ENCODE measurements at places on chromosomes 12 and 14.

- DNase-seq = peak; percentile 86
Measured at GRCh38 chr14:55136885-55137786, 8.1 kb downstream of the LGALS3 start.

DNA sequence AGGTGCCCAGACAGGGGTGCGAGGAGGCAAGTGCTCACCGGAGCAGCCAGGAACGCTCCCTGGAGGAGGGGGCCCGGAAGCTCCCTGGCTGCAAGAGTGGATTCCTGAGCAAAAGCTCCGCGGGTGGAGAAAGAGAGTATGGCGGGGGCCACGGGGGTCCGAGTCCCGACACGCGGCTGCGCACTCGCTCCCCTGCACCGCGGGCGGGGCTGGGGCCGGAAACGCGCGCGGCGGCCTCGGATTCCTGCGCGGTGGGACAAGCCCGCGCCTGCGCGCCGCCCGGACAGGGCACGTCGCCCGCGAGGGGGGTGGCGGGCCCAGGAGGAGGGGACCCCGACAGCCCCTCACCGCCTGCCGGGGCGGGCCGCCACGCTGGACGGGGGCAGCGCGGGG, 27.8 kb upstream of the GPR132 start:
- DNase-seq = peak; percentile 80

DNA sequence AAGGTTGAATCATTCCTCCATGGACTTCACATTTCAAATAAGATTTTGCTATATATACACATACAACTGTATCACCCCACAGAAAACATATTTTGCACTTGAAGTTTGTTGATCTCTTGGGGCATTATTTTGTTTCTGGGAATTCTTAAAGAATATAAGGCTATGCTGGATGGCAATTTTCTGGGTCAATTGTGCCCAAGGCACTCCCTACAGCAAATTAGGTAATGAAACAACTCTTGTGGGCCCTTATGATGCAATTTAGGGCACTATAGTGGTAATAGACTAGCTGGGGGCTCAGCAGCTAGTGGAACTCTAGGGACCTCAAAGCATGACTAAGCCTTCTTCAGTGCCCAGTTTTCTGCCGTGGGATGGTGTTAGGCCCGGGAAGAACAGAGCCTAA, 444.4 kb downstream of the NRXN3 start:
- peak; percentile 15 for DNase-seq

DNA sequence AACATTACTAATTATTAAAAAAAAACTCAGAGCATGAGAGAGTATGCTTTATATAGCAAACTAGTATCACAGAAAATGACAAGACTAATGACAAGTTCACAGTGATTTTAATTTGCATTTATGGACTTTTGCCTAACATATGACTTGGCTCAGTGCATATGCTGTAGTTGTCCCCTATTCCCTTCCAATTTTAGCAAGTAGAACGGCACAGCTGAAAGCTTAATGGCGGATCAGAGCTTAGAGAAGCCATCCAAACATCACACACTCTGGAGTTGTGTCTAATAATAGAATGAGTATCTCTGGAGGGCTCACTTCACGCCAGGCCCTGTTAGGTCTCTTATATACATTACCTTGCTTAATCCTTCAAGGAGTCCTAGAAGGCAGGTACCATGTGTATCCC, 13.3 kb downstream of the CNIH1 start:
- no peak for DNase-seq

DNA sequence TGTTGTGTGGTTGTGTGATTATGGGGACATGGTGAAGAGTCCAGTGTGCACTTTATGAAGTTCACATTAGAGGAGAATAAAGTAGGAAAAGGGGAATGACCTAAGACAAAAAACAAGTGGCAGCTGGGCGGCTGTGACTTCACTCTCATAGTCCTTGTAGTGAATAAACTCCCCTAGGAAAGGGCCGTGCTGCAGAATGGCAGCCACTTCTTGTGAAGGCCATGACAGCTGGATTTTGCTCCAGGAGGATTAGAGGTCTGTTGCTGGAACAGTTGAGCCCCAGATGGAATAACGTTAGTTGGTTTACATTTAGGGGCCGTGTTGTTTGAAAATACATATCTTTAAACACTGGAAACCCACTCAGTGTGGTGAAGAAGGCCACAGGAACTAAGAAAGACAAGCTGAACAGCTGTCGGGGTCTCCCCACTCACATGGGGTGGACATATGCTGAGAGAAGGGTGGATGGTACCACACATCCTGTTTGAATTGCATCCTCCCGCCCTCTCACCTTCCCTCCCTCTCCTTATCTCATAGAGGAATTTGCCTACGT, 276.9 kb downstream of the CACNA1C start:
- DNase-seq = no peak

DNA sequence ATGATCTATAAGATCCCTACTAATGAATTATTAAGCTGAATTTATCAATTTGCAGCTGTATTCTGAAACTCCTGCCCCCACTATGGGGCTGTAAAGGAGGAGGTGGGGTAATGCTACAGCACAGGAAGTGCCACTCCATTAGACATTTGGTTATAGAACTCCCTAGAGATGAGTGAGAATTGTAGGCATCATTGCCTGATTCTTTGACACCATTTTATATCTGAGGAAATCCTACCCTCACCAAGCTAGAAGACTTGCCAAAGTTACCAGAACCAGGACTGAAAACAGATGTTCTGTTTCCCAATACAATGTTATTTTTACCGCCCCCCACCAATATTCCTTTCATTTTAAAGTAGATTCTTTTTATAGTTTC, 182.4 kb downstream of the EGLN3 start:
- peak; percentile 13 for DNase-seq

DNA sequence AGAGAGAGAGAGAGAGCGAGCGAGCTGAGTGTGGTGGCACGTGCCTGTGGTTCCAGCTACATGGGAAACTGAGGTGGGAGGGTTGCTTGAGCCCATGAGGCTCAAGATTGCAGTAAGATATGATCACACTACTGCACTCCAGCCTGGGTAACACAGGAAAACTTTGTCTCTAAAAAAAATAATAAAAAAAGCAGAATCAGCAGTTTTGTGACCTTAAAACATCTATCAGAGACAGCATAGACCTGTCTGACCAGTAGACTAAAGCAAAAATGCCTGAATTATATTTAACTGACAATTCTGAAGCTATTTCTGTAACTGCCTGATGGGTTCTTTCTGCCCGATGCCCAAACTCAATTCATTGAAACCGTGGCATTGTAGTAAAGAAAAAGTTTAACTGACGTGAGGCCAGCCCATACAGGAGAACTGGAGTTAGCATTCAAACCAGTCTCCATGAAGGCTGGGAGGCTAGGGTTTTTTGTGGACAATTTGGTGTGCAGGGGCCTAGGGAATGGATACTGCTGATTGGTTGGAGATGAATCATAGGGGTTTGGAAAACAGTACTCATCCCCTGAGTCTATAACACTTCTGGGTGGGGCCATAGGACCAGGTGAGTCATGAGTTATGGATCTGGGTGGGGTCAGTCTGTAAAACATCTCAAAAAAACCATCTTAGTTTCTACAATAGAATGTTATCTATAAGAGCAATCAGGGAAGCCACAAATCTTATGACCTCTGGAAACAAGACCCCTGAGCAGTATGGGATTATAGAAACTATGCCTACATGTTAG, 8.0 kb upstream of the RASSF8 start:
- no peak for DNase-seq

DNA sequence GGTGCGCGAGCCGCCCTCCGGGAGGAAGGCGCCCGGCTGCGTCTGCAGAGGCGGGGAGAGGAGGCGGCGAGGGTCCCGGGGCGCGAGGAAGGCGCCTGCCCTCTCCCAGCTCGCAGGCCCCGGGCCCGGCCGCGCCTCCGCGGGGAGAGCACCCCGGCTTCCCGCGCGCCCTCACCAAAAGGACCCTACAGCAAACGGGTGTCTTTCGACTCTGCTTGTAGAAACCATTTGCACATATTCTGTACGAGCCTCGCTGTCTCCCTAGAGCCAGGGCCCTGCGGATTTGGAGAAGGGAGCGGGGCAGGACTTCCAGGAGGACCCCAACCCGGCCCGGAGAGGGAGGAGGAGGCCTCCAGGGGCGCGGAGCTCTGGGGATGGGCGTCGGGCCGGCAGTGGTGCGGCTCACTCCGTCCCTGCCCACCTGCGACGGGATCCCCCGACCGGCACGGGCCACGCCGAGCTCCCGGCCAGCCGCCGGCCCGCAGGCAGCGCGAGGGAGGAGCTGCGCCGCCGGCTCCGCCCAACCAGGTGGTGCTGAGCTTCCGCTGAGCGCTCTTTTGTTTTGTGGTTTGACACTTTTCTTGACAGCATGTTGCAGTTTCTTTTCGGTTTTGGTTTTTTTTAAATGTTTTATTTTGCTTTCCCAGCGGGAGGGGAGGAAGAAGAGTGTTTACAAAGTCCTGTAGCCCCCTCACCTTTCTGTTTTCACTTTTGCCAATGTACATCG, 103.3 kb upstream of the FKBP4 start:
- no peak for DNase-seq

DNA sequence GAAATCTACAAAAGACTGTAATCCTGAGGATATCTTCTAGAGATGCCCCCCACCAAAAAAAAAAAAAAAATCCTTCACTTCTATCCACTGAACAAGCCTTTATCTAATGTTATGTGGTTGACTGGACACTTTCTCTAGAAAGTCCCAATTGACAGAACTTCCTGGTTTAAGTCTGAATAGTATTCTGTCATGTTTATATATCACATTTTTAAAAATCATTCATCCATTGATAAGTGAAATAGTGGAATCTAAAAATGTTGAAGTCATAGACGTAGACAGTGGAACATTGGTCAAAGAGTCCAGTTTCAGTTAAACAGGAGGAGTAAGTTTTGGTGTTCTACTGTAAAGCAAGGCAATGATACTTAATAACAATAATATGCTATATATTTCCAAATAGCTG, 297.0 kb downstream of the SSPN start:
- no peak for DNase-seq

DNA sequence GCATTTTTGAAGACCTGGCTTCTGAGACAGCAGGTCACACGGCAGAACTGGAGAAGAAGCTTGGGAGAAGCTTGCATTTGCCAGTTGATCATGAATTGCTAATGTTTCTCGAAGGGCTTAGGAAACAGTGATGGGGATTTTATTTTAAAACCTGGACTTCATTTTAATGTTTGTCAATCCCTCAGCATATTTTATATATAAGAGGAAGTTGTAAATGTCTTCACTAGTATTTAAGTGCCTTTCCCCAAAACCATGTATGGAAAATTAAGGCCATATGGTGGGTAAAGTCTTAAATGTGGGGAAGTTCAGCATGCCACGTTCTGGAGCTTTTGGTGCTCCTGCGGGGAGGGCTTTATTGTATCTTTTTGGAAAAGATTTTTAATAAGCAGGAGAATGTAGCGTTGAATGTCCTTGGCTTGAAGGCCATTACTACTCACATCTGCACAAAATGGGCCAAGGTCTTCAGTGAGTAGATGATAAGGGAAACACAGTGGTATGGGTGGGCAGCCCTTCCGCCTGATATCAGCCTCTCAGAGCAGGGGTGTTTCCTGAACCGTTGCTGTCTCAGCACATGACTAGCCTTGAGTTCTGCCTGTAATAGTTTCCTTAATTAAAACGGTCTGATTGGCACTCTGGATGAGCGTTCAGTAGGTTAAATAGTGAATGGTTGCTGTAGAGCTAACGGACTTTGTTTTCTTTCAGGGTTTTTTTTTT, 511.4 kb downstream of the PCNX1 start:
- DNase-seq = no peak

GRCh38 chr14:59464486-59465315, 479 bp downstream of the GPR135 start:
- DNase-seq = peak; percentile 75

GRCh38 chr12:46020768-46021167, 30.4 kb upstream of the SCAF11 start:
- DNase-seq = no peak

All from adipocyte (in vitro differentiated cells).